Glomerular endothelial cell (primary cell): ENCODE measurements at places on chromosomes 7 and 10. TPM values are rescaled to one million over a fixed set of nuclear protein-coding genes. Genes with fewer than 3 reads are reported as not detected.

CH25H gene
- not detected in 2 replicates for total RNA-seq

STEAP1 gene
- total RNA-seq: 1.5 and 5.5 TPM in 2 replicates

CCDC7 gene
- total RNA-seq: 2.4 and 4.4 TPM in 2 replicates

GBX1 gene
- not detected in 2 replicates for total RNA-seq

GLI3 gene
- 7.0 and 10.9 TPM in 2 replicates for total RNA-seq

TSPAN13 gene
- 27.9 and 37.5 TPM in 2 replicates for total RNA-seq

DLX6 gene
- total RNA-seq: not detected in 2 replicates

PNLIPRP2 gene
- not detected in 2 replicates for total RNA-seq

STOX1 gene
- total RNA-seq: 0.10 TPM in 1 of 2 replicates, not detected in the other

EMX2 gene
- 1.3 TPM in 1 of 2 replicates, not detected in the other for total RNA-seq

VIM gene
- total RNA-seq: 9,268 and 12,149 TPM in 2 replicates

EBLN1 gene
- not detected in 2 replicates for total RNA-seq

LRRC18 gene
- not detected in 2 replicates for total RNA-seq

SYT15 gene
- 0.29 TPM in 1 of 2 replicates, not detected in the other for total RNA-seq

CTNNA3 gene
- not detected in 2 replicates for total RNA-seq

ELAPOR2 gene
- total RNA-seq: 35.9 and 61.3 TPM in 2 replicates

MALRD1 gene
- total RNA-seq: not detected in 2 replicates

TRIM73 gene
- total RNA-seq: 0.34 and 2.6 TPM in 2 replicates

ABCC2 gene
- 0.10 and 0.70 TPM in 2 replicates for total RNA-seq

OR2A7 gene
- total RNA-seq: 1.5 TPM in 1 of 2 replicates, not detected in the other

BLNK gene
- total RNA-seq: not detected in 2 replicates

LAMTOR4 gene
- total RNA-seq: 137 and 193 TPM in 2 replicates

H2BK1 gene
- total RNA-seq: not detected in 2 replicates

NKX1-2 gene
- total RNA-seq: not detected in 2 replicates

TMEM26 gene
- 1.7 and 2.9 TPM in 2 replicates for total RNA-seq

ATOH7 gene
- not detected in 2 replicates for total RNA-seq

C10orf53 gene
- not detected in 2 replicates for total RNA-seq

ENO4 gene
- not detected in 2 replicates for total RNA-seq

TRPV5 gene
- total RNA-seq: not detected in 2 replicates

PYROXD2 gene
- 2.8 and 5.7 TPM in 2 replicates for total RNA-seq

VAX1 gene
- not detected in 2 replicates for total RNA-seq

LFNG gene
- 14.8 and 21.7 TPM in 2 replicates for total RNA-seq

HOXA7 gene
- 12.5 and 17.7 TPM in 2 replicates for total RNA-seq

UTF1 gene
- not detected in 2 replicates for total RNA-seq

KIAA1217 gene
- total RNA-seq: 27.3 and 63.1 TPM in 2 replicates

STRA8 gene
- not detected in 2 replicates for total RNA-seq

ANKRD7 gene
- total RNA-seq: not detected in 2 replicates

ITGA8 gene
- 2.1 and 9.5 TPM in 2 replicates for total RNA-seq

RSPH10B2 gene
- total RNA-seq: 1.2 TPM in 1 of 2 replicates, not detected in the other

TMEM270 gene
- total RNA-seq: not detected in 2 replicates

ADAMTS14 gene
- 2.9 and 3.4 TPM in 2 replicates for total RNA-seq

HSPA12A gene
- total RNA-seq: 0.76 and 3.0 TPM in 2 replicates

ELN gene
- total RNA-seq: 0.35 and 1.8 TPM in 2 replicates

ABCB4 gene
- total RNA-seq: 0.29 and 0.78 TPM in 2 replicates

WNT8B gene
- total RNA-seq: not detected in 2 replicates

HPS6 gene
- total RNA-seq: 41.2 and 44.3 TPM in 2 replicates
